CD14-positive monocyte (primary cell): ENCODE measurements at places on chromosomes 2 and 18.

- peak; percentile 47 for DNase-seq
Observed at GRCh38 chr2:181077128-181077709, 96.8 kb downstream of the UBE2E3 start.

DNA sequence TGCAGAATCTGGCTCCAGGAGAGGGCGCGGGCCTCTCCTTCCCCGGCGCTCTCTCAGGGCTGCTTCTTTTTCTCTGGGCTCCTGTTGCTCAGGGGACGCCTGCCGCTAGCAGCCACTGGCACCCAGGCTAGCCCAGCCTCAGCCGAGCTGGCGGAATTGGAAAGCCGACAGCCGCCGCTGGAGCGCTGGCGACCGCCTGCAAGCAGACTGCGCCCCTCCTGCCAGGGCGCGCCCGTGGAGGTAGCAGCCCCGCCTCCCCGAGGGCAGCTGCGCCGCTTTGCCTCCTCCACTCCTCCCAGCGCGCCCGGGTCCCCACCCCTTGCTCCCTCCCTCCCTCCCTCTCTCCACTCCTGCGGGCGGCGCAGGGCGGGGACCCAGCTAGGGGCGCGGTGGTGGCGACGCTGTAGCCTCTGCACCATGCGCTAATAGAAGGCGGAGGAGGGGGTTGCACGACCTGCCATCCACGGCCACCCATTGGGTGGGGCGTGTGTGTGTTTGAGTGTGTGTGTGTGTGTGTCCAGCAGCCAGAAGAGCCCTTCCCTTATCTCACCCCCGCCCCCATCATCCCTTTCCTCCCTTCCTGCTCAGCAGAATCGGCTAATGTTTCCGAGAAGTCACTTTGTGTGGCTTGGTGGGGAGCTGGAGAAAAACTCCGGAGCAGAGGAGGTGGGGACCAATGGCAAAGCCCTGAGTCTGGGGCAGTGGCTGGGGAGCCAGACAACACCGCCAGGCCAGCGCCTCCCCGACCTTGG is at the start of gene SCN9A:
Gene SCN9A, minus strand, starts transcription at position 209 of the 752 bp plus-strand sequence. CDS start 64,188 bp downstream, outside the sequence.
- DNase-seq: peak; percentile 12

GRCh38 chr2:142755191-142755590 is 122.3 kb upstream of the KYNU start:
- no peak for DNase-seq

DNA sequence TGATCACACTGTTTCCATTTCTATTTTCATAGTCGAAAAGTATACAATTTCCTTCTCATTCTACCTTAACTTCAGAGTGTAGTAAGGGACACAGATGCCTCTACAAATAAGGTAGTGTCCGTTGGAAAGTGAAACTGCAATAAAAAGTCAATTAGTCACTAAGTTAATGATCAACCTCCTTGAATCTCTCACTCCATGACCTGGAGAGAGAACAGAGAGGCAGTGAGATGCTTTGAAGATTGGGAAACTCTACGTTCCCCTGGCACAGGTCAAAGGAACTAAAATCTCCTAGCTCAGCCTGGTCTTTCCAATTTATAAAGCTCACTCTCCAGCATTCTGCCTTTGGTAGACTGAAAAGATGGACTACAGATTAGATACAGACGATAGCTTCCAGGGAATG is 153.8 kb upstream of the ACAA2 start:
- DNase-seq: no peak

DNA sequence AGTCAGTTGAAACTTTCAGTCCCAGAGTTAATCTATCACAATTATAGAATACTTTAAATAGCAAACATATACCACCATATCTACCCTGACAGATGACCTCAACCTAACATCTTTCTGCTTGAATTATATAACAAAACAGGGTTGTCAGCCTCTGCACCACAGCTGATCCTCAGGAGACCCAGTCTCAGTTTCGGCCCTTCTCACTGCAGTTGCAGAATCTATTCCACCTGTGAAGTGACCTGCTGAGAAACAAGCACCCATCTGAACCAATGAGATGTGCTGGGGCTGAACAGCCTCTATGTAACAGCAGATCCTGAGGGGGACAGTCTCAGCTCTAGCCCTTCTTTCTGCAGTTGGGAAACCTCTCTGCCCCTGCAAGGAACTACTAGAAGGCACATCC is 567.6 kb downstream of the KCNJ3 start:
- DNase-seq: no peak

GRCh38 chr18:38933322-38933721 is 1367.7 kb upstream of the CELF4 start:
- DNase-seq: no peak

DNA sequence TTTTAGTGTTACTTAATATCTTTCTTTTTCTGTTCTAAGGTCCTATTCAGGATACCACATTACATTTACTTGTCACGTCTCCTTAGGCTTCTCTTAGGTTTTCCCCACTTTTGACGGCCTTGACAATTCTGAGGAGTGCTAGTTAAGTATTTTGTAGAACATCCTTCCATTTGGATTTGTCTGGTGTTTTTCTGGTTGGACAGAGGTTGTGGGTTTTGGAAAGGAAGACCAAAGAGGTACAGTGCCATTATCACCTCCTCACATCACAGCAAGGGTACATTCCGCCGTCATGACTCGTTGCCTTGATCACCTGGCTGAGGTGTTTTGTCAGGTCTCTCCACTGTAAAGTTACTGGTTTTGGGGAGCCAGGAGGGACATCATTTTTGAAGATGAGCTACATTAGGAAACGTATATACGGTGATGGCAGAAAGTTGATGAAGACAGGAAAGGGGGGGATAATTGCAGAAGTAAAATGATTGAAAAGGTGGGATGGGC is 88.4 kb upstream of the TMEM247 start:
- no peak for DNase-seq

DNA sequence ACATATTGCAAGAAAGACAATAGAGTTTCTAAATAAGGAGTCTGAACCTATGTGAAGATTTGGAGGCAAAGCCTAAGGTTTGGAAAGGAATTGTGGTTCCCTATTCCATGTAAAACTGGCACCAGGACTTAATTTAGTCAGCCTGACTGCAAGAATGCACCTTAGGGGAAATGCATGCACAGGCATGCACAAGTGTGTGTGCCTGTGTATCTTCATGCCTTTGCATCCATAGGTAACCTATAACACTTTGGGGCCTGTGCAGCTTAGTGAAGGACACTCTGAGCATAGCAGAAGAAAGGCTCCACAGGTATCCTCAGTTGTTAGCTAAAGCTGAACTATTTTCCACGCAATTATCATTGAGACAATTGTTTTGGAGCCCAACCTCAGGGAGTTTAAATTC is 73.4 kb downstream of the RPRM start:
- DNase-seq: no peak

DNA sequence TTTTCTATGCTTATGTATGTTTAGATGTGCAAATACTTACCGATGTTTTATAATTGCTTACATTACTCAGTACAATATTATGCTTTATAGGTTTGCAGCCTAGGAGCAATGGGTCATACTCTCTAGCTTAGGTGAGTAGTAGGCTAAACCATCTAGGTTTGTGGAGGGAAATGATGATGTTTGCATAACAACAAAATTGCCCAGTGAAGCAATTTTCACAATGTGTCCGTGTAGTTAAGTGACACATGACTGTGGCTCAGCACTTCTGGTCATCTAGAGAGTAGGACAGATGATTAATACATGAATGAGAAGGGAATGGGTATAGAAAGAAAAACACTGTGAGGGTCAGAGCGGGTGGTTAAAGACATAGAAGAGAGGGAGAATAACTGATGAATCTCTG is 2116.2 kb upstream of the PIK3C3 start:
- no peak for DNase-seq

DNA sequence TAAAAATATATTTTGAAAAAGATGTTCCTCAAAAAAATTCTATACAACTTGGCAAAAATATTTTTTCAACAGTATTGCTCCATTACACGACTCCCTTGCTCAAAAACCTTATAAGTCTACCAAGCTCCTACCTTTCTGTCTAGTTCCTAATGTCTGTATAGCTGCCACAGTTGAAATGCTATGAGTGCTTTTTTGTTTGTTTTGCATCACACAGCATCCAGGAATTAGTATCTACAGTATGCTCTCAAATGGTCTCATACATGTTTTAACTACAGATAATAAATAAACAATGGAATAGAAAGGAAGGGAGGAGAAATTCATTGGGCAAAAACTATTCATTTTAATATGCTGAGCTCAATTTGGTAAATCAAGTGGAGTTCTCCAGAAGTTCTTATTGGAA is 17.3 kb downstream of the ACADL start:
- no peak for DNase-seq

- DNase-seq: no peak
Observed at GRCh38 chr2:210055825-210056224, 53.4 kb downstream of the RPE start.

DNA sequence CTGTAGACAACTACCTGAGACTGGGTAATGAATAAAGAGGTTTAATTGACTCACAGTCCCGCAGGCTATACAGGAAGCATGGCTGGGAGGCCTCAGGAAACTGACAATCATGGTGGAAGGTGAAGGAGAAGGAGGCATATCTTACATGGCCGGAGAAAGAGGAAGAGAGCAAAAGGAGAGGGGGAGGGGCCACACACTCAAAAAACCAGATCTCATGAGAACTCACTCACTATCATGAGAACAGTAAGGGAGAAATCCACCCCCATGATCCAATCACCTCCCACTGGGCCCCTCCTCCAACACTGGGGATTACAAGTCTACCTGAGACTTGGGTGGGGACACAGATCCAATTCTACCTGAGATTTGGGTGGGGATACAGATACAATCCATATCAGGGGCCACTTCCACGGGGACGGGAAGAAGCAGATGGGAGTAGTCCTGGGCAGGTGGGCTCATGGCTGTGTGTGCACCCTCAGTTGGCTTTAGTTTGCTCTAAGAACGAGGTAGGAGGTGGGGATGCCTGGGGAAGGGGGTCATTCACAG is 9.9 kb downstream of the MAB21L4 start:
- DNase-seq: no peak

DNA sequence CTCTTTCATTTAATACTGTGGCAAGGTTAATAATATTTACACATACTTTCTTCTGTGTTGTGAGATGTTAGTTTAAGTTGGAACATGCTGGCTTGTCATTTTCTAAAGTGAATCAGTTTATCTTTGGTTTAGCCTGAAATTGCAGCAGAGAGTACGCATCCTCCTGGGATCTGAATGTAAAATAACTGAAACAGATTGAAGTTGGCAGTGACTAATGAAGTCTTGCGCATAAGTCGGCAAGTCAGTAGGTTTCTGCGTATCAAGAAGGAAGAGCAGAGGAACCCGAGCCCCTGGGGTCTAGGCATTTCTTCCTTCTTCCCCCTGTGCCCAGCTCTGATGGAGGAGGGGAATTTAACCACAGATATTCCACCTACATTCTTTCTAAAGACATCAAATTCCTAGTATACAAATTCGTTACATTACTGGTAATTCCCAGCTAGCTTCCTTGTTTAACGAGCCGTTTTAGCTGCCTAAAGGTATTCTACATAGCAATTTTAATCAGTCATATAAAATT is 392.1 kb upstream of the RAB12 start:
- no peak for DNase-seq

GRCh38 chr2:50564766-50565165 is 467.2 kb downstream of the NRXN1 start:
- no peak for DNase-seq

DNA sequence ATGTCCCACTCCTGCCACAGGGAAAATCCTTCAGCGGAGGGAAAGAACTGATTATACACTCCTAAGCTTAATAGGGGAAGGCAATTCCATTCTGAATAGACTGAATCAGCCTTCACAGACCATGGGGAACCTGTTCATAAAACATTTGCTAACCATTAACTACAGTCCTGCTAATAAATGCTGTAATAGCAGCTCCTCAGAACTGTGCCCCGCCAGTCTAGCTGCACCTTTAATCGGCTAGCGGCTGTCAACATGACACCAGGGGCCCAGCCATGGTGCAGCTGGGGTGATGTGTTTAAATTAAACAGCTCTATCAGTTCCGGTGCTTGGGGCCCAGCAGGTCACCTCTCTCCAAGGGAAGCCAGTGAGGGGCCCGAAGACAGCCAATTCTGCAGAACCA is 77.8 kb downstream of the GALNT14 start:
- DNase-seq: no peak

- peak; percentile 46 for DNase-seq
Observed at GRCh38 chr2:218036371-218036770, 32.7 kb upstream of the RUFY4 start.

GRCh38 chr2:121791290-121791689 is 35.8 kb downstream of the TSN start:
- DNase-seq: no peak

DNA sequence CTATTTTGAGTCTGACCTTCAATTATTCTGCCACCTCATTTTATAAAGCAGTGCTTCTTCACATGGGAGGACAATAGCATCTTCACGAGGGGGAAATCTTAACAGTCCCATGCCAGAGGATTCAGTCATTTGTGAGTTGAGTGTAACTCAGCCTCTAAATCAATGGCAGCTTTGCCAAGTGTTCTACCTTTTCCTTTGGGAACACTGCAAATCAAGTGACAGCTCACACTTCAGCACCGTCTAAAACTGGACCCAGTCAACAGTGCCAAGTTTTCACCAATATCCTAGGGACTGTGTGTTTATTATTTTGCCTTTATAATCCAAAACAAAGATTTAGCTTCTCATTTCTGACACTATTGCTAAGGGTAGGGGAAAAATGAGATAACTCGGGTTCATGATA is 133.6 kb downstream of the FIGN start:
- no peak for DNase-seq

- DNase-seq: no peak
Observed at GRCh38 chr18:36374262-36374661, 76.7 kb downstream of the FHOD3 start.

GRCh38 chr2:115199966-115200365 is 757.5 kb downstream of the DPP10 start:
- DNase-seq: no peak

DNA sequence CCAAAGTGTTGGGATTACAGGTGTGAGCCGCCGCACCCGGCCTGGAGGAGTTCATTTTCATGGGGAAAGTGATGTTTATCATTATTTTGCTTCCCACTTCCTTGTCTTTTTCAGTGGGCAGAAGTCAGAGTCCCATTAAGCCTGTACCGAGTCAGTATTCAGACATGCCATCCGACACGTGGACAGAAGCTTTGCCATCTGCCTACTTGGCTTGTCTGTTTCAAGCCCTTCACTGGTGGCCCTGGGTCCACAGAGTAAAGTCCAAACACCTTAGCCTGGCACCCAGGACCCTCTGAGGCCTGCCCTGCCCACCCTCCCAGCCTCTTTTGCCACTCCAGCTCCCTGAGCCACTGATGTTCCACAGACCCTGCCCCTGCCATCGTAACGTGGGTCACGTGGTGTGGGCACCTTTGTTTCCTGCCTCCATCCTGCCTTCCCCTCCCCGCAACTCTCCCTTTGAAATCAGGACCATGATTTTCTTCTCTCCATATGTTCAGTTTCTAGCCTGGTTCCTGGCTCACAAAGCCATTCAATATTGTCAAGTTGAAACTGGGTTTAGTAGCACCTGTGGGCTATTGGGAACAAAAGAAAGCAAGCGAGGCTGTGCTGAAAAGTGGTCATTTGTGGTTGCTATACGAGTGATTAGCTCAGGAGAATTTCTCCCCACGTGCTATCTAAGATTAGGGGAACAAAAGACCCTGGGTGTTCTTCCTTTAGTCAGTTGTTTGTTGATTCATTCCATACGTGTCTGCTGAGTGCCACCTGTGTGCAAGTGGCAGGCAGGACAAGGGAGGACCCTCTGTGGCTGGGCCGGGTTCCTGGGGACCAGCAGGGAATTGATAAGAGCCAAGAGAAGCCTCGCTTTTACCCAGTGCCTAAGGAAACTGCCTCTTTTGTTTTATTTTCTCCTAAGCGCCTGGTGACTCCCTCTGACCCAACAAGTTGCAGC is 5.1 kb upstream of the ODC1 start:
- DNase-seq: no peak
